ENCODE measurements at places on chromosomes 11 and 22.

DNA sequence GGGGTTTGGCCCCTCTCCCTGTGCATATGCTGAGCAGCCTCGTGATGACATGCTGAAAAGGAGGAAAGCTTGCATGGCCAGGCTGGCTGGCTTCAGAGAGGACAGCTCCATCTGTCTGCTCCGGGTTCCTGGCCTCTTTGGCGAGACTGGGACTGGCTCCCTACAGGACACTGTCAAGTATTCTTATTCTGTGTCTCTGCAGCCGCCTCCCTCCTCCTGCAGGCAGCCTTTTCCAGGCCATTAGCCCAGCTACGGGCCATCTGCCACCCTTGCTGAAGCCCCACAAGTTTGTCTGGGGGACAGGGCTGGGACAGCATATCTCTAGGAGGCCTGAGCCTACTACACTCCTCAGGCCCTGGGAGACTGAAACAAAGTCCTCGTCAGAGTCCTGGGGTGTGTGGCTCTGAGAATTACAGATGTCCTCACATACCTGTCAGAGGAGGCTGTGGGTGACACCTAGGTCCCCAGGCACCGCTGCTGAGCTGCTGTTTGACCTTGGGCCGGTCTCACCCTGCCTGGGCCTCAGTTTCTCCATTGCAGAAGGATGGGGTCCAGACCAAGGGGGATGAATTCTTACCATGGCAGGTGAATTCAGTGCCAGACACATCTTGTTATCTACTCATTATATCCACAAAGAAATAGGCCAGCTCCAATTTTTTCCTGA lies 11.0 kb downstream of the MRGPRG start:
- H3K27ac ChIP-seq: no peak overlapping the region
- peaks cover 14% of the 10 kb centered on the region for H3K36me3 ChIP-seq
- H3K4me3 ChIP-seq: no peak overlapping the region
- H3K4me1 ChIP-seq: peaks cover 13% of the 10 kb centered on the region
- peak; percentile 57 for DNase-seq

- no peak for DNase-seq
- no peak overlapping the region for H3K4me3 ChIP-seq
- H3K27ac ChIP-seq: no peak overlapping the region
- H3K36me3 ChIP-seq: no peaks in the 10 kb centered on the region
- peaks cover 5% of the 10 kb centered on the region for H3K27me3 ChIP-seq
Observed at GRCh38 chr11:69854713-69855112, 35.5 kb upstream of the FGF3 start.

DNA sequence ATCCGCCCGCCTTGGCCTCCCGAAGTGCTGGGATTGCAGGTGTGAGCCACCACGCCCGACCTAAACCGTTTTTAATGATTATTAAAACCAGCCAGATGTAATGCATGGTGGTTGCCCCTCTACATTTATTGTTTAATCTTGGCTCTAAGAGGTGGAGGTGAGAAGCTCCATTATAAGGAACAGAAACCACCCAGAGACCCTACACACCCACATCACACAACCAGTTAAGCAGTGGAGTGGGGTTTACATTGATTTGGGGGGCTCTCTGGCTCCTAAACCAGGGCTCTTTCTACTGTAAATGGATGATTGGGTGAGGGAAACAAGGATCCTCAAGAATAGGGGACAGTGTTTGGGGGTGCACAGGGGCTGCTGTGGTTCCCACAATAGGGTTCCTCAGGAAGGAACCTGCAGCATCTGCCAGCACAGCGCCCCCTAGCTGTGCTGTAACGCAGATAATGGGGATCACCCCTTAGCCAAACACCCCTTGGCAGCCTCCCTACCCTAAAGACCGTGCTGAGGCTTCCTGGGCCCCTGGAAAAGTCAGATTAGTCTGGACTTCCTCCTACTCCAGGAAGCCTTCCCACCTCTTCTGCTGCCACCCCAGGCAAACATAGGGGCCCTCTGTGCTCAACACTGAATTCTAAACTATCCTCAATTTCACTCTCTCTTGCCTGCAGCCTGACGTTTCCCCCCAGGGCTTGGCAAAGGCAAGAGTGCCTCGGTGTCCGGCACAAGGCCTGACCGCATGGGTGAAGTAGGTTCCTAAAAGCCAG lies 2.4 kb downstream of the MPST start:
- peaks cover 9% of the 10 kb centered on the region for H3K4me1 ChIP-seq
- no peaks in the 10 kb centered on the region for H3K36me3 ChIP-seq
- DNase-seq: peak; percentile 45
- H3K4me3 ChIP-seq: no peak overlapping the region
- H3K27ac ChIP-seq: no peak overlapping the region
- H3K27me3 ChIP-seq: no peaks in the 10 kb centered on the region

GRCh38 chr11:103397369-103397768 lies 288.1 kb downstream of the DYNC2H1 start:
- no peaks in the 10 kb centered on the region for H3K4me1 ChIP-seq
- no peak for DNase-seq
- H3K27me3 ChIP-seq: no peaks in the 10 kb centered on the region

- no peak overlapping the region for H3K4me3 ChIP-seq
- peaks cover 10% of the 10 kb centered on the region for H3K27me3 ChIP-seq
Observed at GRCh38 chr11:61969838-61970662, 2.6 kb upstream of the FTH1 start.

DNA sequence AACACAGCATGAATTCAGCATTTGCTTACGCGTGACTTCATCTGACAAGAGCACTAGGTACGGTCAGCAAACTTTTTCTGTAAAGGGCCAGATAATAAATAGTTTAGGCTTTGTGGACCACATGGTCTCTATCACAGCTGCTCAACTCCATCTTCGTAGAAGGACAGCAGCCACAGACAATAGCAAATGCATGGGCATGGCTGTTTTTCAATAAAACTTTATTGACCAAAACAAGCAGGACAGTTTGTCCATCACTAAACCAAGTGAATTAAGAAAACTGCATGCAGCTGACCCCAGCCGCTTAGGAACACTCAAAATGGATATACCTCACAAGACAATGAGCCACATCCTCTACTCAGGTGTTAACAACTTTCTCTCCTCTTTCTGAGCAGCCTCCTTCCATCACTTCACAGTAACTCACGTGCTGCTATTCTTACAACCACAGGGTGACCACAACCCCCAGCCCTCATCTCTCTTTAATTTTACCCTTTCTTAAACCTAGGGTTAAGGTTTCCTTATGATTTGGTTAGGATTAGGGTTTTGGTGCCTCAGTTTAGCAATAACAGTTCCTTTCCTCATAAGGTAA lies 22.7 kb upstream of the ARHGAP32 start:
- H3K4me1 ChIP-seq: peaks cover 19% of the 10 kb centered on the region
- DNase-seq: no peak
- H3K4me3 ChIP-seq: no peak overlapping the region
- H3K27ac ChIP-seq: no peak overlapping the region

DNA sequence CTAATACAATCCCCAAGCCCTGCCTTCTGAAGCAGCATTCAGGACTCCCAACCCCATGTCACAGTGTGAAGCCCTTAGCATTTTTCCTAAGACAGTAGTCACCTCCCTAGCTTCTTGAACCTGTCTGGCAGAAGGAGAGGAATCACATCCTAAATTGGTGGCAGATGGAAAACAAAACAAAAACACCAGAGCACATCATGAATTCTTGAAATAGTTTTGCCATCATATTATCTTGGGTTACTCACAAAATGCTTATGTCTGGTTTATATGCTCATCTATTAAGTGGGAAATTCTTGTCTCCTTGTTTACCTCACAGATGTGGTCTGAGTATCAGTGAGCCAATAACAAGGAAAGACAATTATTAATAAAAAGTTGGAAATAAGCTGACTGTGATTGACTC lies 15.3 kb downstream of the OR51M1 start:
- H3K4me1 ChIP-seq: no peaks in the 10 kb centered on the region
- H3K27ac ChIP-seq: no peak overlapping the region
- no peak overlapping the region for H3K4me3 ChIP-seq
- DNase-seq: no peak

DNA sequence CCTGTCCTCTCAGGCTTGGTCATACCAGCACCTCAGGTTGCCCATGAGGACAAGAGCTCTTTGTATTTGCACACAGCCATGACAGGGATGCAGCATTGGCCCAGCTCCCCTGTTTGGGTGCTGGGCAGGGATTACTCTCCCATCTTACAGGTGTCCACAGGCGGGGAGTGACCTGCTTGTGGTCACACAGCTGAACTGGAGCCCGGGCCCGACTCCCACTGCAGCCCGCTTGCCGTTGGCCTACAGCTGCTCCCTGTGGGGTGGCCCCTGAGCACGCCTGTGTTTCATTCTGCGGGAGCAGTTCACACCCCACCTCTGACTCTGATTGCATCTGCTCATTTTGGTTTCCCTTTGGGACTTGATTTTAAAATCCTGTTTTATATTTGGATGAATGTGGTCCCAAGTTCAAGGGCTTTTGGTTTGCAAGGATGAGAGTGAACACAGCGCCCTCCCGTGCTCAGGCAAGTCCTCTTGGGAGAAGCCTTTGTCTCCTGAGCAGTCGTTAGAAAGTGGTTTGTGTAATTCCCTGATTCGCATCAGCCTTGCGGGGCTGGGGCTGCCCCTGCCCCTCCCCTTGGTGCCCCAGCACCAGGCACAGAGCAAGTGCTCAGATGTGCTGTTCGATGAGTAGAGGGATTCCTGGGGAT lies 9.3 kb downstream of the PICK1 start:
- peak overlapping the region; percentile 90 for H3K27ac ChIP-seq
- H3K36me3 ChIP-seq: no peaks in the 10 kb centered on the region
- peaks cover 27% of the 10 kb centered on the region for H3K4me1 ChIP-seq
- peak overlapping the region; percentile 73 for H3K4me3 ChIP-seq
- no peak for DNase-seq

DNA sequence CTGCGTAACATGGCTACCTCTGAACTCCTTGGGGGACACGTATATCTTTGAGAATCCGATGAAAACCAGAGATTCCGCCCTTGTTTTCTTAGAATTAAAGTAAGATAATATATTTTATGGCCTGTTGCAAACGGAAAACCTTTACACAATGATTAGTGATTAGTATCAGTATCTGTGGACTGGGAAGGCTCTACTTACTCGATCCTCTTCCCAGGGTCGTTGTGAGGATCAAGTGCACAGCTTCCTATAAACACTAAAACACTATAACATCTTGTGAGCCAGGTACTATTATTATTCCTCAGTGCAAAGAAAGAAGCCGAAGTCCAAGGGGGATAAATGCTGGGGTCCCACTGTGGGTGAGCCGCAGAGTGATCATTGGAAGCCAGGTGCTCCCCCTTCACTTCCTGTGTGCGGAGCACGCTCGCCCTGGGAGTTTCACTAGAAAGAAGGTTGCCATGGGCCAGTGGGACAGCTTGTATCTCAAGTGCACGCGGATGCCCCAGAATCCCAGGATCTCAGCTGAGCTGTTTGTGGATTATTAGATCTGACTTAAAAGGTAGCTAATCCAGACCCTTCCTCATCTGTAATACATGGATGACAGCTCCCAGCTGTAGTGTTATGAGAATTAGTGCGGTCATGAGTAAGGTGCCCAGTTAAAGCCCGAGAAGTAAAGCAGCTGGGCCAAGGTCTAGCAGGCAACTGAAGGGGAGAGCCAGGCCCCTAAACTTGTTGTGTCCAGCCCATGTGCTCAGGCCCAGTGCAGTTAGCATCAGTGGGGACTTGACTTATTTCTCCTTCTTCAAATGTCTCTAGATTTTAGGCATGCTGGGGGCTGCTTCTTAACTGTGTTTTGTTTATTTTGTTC lies 839 bp downstream of the CBY1 start:
- H3K36me3 ChIP-seq: peaks cover 4% of the 10 kb centered on the region
- H3K4me3 ChIP-seq: peak overlapping the region; percentile 91
- DNase-seq: peak; percentile 42
- H3K27ac ChIP-seq: peak overlapping the region; percentile 87

- H3K27ac ChIP-seq: no peak overlapping the region
- no peak overlapping the region for H3K4me3 ChIP-seq
- no peaks in the 10 kb centered on the region for H3K27me3 ChIP-seq
Observed at GRCh38 chr11:14617241-14618027, 26.2 kb upstream of the PDE3B start.

DNA sequence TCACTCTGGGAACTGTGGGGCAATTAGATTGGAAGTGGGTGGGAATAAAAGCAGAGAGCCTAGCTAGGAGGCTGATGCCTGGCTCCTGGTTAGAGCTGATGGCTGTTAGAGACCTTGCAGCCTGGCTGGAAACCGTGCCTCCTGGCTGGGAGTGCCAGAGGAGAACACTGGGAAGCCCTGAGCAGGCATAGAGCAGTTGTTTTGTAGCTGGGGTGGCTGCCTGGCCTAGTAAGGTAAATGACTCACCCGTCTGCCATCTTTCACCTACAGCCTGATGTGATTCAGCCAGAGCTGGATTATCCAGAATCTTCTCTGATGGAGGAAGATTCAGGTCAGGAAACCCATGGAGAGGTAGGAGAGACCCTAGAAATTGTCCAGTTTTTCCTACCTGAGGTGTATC lies 6.1 kb downstream of the UQCR10 start:
- DNase-seq: no peak
- H3K27ac ChIP-seq: no peak overlapping the region
- peaks cover 2% of the 10 kb centered on the region for H3K27me3 ChIP-seq
- peaks cover 5% of the 10 kb centered on the region for H3K4me1 ChIP-seq

DNA sequence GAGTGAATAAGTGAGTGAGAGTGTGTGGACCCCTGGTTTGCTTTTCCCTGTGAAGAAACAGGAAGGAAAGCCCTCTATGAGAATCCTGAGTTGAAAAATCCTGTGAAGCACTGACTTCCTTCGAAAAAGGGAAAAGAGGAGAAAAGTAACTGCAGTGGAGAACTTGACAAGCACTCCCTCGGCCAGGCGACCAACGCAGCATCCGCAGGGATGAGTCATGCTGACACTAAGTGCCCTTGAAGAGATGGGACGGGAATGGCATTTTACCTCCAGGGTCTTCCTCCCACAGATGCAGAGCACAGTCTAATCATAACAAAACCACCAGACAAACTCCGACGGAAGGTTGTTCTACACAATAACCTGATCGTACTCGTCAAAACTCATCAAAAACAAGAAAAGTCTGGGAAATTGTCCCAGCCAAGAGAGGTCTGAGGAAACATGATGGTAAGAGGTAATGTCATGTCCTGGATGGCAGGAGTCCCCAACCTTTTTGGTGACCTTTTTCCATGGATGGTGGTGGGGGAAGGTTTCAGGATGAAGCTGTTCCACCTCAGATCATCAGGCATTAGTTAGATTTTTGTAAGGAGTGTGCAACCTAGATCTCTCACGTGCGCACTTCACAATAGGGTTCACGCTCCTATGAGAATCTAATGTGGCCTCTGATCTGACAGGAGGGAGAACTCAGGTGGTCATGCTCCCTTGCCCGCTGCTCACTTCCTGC lies 132.2 kb upstream of the B3GAT1 start:
- peaks cover 9% of the 10 kb centered on the region for H3K27me3 ChIP-seq
- DNase-seq: peak; percentile 3
- no peak overlapping the region for H3K4me3 ChIP-seq

DNA sequence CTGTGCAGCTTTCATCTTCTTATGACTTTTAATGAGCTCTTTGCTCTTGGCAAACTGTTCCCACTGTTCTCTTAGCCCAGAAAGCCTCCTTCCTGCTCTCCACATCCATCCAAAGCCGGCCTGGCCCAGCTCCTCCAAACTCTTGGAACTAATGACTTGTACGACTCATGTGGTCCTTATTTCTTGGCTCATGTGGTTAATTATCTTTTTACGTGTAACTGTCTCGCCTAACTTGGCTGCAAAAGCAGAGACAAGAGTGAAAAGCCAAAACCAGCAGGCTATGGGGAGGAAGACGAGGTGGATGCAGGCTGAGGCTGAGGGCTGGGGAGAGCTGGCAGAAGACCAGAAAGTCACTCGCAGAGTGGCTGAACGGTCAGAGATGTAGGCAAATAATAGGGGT lies 5.5 kb downstream of the CSNK2A3 start:
- no peaks in the 10 kb centered on the region for H3K4me1 ChIP-seq
- no peak overlapping the region for H3K4me3 ChIP-seq
- no peaks in the 10 kb centered on the region for H3K36me3 ChIP-seq
- H3K27ac ChIP-seq: no peak overlapping the region
- DNase-seq: no peak
